ENCODE measurements at places on chromosomes 3 and 15.

DNA sequence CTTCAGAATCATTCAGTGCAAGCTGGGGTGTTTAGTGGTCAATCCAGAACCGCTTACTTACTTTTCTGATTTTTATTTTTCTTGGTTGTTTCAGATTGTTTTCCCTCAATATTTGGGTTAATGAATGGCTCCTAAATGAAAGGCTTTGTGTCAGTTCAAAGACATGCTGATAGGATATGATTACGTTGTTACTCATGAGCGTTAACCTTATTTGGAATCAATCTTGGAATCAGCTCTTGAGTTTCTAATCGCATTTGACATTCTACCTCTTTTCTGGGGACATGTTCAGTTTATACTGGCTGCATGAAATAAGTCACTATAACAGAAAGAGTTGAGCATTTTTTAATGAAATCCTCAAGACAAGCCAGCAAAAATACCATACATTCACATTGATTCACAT, 50.2 kb downstream of the ATP11B start:
- DNase-seq = no peak

GRCh38 chr15:91244919-91245318, 144.9 kb downstream of the SV2B start:
- DNase-seq = no peak

GRCh38 chr3:114364806-114365654, 71.2 kb downstream of the TIGIT start:
- DNase-seq = no peak

DNA sequence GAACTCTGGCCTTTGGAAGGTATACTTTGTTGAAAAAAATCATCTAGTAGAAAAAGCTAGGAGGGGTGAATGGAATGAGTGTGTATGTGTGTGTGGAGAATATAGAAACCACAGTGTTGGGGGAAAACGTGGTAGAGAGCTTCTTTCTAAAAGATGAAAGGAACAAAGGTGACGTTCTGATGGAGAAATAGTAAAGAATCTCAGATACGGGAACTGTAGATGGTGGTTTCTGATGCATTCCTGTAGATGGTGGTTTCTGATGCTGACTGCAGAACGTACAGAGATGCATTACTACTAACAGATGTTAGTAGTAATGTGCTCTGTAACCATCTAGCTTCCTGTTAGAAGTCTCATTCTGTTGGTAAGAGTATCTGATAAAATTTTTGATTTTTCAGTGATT, 60.2 kb downstream of the VPS8 start:
- no peak for DNase-seq

DNA sequence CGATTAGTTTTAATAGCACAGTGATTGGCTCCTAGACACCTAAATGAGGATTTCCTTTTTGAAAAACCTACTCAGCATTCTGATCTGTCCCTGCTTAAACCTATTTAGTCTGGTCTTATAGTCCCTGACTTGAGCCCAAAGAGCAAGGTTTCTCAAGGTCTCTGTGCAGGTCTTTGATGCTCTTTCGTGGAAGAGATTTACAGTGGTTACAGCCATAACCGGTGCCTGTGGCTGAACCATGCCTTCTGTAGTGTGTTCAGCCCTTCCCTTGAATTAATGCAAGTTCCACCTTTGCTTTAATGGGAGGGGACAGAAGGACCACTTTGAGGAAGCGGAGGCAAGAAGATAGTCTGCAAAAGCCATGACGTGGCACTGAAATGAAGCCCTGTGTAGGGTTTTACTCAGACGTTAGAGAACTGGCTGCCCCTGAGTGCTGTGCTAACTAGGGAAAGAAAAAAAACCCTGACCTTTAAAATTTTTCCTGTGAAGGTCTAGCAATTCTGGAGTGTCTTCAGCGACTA, 43.0 kb downstream of the ZBTB38 start:
- DNase-seq = no peak

DNA sequence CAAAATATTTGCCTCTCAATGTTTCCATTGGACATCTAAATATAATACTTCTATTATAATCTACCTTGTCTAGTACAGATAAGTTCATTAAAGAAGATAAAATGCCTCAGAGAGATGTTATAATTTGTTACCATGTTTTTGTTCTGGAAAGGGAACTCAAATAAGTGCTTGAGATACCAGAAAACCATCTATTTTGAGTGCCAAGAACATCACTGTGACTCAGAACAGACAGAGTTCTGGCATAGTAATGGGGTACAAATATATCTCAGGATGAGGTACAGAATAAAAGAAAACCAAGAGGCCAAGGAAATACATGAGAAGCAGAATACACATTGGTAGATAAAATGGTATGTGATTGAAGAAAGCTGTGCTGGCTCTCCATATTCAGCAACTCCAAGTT, 58.9 kb downstream of the IMPG2 start:
- no peak for DNase-seq

DNA sequence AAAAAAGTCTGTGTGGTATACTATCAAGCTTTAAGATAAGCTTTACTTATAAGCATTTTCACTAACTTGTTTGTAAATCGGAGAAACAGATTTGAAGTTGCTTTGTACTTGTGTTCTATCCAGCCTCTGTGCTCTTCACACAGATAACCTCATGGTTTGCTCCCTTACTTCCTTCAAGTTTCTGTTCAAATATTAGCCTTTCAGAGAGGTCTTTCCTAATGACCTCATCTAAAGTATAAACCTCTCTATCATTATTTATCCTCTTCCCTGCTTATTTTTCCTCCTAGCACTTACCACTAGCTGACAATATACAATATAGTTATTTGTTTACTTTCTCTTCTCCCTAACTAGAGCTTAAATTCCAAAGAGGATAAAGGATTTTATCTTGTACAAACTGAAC, 180.0 kb downstream of the CBLB start:
- DNase-seq = no peak

Data from stimulated activated CD8-positive, alpha-beta memory T cell treated with anti-CD3 and anti-CD28 coated beads, Interleukin-15, amount 100 ng/mL, for 24 hours (primary cell).